NCI-H446 treated with DMSO at 0.1 percent for 48 hours (cell line): ENCODE measurements at places on chromosomes 6 and 20.

GRCh38 chr6:23927935-23928334 lies 198.1 kb upstream of the NRSN1 start:
- no peak for DNase-seq

GRCh38 chr6:161169696-161170095 lies 104.2 kb downstream of the AGPAT4 start:
- DNase-seq, result peak; percentile 38

- DNase-seq, result no peak
Observed at GRCh38 chr6:43476746-43477145, 624 bp upstream of the TJAP1 start.

DNA sequence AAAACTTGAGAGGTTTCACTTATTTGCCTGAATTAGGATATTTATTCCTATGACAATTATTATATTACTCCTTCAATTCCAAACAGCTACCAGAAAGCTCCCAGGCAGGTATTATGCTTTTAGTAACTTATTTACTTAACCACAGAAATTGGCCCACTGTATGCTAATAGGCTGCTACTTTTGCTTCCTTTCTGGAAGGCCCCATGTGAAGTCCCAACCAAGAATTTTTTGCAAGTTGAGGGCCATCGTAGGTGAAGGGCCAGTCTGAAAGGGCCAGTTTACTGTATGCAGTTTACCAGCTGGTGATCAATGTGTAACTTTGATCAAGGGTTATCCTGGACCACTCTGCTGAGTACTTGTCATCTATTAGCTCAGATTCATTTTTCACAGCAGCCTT lies 45.0 kb downstream of the EDN1 start:
- DNase-seq, result no peak

DNA sequence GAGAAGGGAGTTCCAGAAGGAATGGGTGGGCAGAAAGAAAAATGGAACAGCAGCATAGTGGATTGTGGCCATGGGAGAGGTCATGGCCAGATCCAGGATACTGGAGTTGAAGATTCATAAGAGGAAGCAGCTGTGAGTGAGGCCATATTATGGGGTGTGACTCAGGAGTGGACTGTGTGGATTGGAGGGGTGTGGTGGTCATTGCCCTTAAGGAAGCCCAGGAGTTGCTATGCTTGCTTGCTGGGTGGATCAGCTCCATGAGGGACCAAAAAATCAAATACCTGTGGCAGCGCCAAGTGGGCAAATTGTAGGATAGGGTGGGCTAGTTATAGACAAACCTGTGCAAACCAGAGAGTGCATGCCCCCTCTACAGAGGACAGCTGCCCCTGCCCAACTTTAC lies 18.3 kb downstream of the LRRC1 start:
- no peak for DNase-seq

DNA sequence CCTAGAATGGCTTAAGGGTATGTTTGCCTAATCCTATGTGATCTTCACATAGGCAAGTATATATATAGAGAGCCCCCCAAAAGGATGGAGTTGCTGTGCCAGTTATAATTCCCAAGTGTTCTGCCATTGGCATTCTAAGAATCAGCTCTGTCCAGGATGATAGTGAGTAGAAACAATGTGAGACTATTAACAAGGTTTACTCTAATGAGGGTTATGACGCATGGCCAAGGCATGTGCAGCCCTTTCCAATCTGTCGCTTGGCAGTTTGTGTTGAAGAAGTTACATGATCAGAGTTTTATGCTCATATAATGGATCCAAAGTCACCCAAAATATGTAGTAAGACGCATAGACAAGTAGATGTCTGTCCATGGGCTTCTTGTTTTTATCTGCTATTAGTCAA lies 33.6 kb downstream of the VGLL2 start:
- DNase-seq, result no peak

DNA sequence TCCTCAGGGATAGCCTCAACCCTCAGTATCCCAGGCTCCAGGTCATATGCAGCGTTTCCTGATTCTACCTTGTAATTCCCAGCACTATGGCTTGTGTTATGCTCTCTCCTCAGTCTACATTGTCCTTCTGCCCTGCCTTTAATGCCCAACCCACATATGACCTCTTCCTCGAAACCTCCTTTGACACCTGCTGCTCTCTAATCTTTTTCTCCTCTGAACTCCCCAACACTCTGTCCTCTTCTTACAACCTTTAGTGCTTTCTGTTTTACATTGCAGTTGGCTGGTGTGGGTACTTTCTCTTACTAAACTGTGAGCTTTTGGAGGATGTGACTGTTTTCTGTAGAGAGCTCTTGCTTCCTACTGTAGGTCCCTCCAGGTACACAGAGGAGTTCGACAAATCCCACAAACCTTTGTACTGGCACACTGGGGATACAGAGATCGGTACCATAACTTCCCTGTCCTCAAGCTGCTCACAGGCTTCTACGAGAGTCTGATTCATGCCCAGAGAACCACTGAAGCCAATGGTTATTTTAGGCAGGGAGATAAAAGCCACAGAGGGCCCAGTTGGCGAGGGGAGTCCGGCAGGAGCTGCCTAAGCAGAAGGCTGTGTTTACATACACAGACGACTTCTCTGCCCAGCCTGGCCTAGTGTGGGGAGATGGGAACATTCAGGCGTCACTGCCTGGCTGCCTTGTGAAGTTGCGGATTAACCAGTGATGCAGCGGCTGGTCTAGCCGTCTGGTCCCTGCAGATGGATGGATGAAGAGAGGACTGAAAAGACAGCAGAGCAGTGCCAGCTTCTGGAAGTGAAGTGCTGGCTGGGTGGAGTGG lies 8.4 kb upstream of the EPB41L1 start:
- DNase-seq, result no peak

DNA sequence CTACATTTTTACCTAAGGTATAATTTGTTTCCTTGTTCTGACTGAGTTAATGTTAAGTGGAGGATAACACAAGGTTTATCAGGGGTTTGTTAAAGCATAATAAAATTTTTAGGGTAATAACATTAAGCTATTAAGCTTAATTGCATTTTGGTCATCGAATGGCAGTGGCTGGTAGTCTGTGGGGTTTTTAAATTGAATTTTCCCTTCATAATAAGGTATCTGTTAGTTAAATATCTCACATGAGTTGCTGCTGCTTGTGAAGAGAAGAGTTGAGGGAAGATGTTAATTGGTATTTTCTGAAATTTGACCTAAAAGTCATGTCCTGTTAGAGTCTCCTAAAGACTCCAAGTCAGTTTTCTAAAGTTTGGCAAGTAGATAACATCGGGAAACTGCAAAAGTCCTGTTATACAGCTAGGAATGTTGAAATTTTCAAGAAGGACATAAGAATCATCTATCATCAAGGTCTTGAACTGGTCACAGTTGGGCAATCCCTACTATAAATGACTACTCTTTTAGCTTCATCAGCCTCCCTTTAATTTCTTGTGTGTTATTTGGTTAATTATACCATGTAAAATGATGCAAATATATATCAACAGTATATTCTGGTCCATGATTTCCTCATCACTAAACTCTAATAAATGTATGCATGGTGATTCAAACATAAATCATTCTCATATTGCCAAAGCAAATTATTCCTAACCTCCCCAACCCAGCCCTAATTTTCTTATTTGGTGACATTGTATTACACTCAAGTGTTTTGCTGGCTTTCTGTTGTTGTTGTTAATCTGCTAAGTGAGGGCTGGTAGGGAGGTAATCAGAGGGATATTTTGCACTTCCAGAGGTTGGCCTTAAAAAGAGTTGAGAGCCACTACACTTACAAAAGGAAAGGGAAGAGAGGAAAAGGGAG lies 64.0 kb downstream of the MAP3K5 start:
- DNase-seq, result no peak

DNA sequence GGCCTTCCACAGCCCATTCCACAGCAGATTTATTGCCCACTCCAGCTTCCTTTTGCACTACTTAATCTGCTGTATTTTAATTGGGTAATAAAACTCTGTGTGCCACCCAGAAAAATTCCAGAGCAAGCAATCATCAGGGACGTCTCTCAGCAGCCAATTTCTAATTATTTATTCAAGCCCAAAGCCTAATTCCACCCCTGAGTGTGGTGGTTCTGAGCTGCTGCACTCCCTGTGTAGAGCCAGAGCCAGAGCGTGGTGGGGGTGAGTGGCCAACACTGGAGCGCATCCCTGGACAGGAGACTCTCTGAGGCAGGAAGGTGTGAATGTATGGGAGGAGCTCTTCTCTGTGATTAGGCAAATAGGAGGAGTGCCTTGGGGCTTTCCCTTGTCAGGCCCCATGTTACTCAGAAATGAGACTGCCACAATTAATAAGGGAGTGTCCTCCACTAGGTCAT lies 66.1 kb downstream of the CD24 start:
- DNase-seq, result no peak

DNA sequence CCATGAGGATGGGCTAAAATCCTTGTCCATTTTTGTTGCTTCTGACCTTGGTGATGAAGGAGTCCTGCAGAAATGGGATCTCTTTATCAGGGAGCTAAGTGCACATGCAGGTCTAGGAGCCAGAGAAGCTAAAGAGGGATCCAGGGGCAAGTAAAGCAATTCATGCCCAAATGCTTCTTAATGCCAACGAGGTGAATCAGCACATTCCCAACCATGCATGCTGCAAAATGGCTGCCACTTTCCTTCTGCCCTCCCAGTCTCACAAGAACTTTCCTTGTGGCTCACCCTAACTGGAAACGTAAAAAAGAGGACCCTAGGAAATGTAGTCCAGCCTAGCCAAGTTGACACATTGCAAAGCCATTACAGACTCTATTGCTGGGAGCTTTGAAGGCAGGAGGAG lies 298.4 kb downstream of the MAFB start:
- no peak for DNase-seq

DNA sequence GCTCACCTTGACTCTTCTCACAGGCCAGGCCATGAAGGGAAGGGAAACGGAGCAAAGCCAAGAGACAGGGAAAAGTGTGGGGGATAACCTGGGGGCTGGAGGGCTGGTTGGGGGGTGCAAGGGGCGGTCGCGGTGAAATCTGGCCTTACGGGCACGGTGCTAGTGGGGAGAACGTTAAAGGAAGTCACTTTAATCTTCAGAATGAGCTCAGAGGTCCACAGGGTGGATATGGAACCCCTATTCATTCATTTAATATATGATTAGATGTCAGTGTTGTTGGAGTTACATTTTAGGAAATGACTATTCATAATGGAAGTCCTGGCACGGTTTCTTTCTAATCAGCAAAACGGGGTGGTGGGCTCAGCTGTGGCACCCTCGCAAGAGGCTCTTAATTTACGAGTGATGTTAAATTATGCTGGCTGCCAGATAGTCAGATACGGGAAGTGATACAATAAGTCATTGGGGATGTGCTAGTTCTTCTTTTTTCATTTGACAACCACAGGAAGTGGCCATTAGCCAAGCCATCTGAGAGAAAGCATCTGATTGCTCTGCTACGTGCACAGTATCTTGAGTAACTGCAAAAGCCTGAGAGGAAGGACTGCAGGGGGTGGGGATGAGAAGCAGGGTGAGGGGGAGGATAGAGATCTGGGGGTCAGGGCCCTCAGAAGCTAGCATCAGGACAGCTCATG lies 253.0 kb downstream of the QKI start:
- no peak for DNase-seq

DNA sequence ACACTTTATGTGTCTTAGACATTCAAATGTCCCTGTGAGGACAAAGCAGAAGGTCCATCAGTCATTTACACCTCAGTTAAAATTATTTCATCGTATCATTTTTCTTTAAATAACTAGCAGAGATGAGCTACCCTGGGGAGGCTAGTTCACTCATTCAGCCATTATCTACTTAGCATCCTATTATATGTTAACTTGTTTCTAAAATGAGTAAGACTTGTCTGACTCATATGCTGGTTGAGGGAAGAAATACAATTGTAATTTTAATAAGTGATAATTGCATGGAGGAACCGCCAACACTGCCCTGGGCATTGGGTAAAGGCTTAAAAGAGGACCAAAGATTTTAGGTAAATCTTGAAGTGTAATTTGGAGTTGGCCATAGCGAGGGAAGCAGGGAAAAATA lies 12.4 kb upstream of the PTPRK start:
- DNase-seq, result no peak

DNA sequence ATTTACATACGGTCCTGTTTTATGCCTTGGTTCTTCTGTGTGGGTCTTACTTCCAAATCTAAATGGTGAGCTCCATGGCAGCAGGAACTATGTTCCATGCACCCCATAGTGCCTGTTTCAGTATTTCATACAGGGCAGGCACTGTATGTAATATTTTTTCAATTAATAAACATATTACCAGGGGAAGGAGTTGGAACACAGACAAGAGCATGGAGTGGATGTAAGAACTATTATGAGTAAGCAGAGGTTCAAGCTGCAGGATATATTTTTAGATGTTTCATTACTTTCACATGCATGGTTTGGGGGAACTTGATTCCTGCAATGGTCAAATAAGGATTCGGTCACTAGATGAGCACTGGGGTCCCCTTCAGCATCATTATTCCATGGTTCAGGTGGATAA lies 108.3 kb downstream of the KIF13A start:
- DNase-seq, result no peak
